H9 (cell line): ENCODE measurements at places on chromosomes 4 and X. TPM values are rescaled to one million over a fixed set of nuclear protein-coding genes. Genes with fewer than 3 reads are reported as not detected.

DNA sequence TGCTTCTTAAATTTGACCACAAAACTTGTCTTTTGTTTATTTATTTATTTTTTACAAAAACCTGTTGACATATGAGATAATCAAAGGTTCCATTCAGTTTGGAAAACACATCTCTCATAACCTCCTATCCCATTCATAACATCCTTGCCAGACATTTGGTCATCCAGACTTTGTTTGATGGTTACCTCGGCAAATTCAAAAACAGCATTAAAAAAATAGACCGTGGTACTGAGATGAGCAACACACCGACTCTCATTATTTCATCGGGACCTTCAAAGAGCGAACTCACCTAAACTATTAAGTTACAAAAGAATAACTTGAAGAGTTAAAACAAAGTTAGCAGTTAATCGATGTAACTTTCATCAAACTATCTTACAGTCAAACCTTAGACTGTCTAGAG lies 85.8 kb upstream of the RPS6KA3 start:
- no peaks in the 10 kb centered on the region for H3K4me1 ChIP-seq
- no peaks in the 10 kb centered on the region for H3K27me3 ChIP-seq
- H3K36me3 ChIP-seq = no peaks in the 10 kb centered on the region
- no peak overlapping the region for H3K27ac ChIP-seq
- no peak overlapping the region for H3K4me3 ChIP-seq

GRCh38 chr4:82890528-82890900 lies 439 bp downstream of the SEC31A start:
- H3K27me3 ChIP-seq = no peaks in the 10 kb centered on the region
- H3K27ac ChIP-seq = peak overlapping the region; percentile 41
- H3K36me3 ChIP-seq = peaks cover 15% of the 10 kb centered on the region
- DNase-seq = no peak
- H3K4me1 ChIP-seq = no peaks in the 10 kb centered on the region; the same call in 1 of the 2 replicates
- peak overlapping the region; percentile 95 for H3K4me3 ChIP-seq

DNA sequence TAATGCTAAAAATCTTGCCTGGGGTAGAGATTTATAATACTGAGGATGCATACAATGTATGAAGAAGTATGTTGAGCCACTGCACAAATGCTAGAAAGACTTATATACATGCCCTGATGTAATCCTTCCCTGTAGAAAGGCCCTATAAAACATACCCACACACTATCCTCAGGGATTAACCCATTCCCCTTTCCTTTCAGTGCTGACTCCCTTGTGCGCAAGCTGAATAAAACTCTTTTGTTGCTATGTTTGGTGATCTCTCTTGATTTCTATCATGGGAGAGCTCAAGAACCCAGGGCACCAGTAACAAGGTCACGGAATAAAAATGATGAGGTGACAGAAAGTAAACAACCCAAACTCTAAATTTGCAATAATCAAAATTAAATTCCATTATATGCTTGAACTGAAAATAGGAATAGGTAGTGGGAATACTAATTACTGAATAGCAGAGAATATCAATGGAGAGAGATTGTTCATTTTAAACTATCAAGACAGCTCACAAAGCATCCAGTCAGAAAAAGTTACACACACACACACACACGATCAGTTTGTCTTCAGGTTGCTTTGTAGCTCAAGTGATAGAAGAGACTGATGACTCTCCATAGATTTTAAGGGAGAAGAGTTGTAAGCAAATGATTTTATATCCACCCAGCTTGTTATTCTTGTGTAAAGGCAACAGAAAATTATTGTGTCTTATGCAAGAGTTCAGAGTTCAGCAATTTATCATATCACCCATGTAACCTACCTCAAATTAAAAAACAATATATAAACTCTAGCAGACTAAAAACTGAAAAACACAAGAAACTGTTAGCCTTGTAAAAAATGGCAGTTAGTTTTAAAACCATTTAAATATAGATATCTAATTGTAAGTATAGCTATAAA lies 14.8 kb downstream of the TIGD2 start:
- no peak overlapping the region for H3K27ac ChIP-seq
- H3K4me1 ChIP-seq = no peaks in the 10 kb centered on the region
- DNase-seq = no peak
- H3K4me3 ChIP-seq = no peak overlapping the region

DNA sequence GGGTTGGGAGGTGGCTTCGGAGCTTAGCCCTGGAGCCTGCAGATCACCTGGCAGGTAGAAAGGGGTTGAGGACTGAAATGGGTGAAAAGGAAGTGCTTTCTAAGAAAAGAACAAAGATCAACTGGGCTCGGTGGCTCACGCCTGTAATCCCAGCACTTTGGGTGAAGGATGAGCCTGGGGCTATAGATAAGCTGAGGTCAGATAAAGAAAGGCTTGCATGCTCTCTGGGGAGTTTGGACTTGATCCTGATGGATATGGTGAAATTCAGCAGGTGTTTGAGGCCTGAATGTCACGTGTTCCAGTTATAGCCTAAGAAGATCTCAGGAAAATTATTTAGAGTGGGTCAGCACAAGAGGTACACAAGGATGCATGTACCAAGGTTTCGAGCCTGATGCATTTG lies 40.8 kb downstream of the SLC34A2 start:
- H3K4me1 ChIP-seq = no peaks in the 10 kb centered on the region
- no peak overlapping the region for H3K27ac ChIP-seq
- peaks cover 4% of the 10 kb centered on the region for H3K36me3 ChIP-seq

DNA sequence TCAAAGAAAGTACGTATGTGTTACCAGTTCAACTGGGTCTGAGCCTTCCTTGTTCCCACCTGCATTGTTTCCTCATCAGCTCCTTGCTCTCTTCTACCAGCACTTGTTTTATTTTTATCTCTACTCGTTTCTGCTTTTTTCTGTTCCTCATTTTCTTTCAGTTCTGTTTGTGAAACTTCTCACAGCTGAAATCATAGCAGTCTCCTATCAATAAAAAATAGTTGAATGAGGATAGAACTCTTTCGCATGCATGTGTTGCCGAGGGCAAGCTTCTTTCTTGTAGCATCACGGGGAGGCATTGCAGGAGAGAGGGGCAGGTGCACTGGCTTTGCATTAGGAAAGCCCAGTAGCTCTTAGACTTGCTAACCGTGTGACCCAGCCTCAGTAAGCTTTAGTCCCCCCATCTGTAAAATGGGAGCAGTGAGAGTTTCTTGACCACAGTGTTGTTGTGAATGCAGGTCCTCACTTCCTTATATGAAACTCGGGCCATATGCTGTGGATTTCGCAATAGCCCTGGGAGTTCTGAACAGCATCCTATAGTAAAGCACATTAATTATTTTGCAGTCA lies 24.7 kb downstream of the OFD1 start:
- peaks cover 29% of the 10 kb centered on the region for H3K36me3 ChIP-seq
- H3K27me3 ChIP-seq = no peaks in the 10 kb centered on the region; the same call in 1 of the 2 replicates

- H3K4me1 ChIP-seq = no peaks in the 10 kb centered on the region
- H3K27me3 ChIP-seq = no peaks in the 10 kb centered on the region
- H3K27ac ChIP-seq = no peak overlapping the region
- DNase-seq = peak; percentile 6
- no peak overlapping the region for H3K4me3 ChIP-seq
- H3K36me3 ChIP-seq = no peaks in the 10 kb centered on the region
Measured at GRCh38 chr4:4884611-4885010, 25.1 kb downstream of the MSX1 start.

DNA sequence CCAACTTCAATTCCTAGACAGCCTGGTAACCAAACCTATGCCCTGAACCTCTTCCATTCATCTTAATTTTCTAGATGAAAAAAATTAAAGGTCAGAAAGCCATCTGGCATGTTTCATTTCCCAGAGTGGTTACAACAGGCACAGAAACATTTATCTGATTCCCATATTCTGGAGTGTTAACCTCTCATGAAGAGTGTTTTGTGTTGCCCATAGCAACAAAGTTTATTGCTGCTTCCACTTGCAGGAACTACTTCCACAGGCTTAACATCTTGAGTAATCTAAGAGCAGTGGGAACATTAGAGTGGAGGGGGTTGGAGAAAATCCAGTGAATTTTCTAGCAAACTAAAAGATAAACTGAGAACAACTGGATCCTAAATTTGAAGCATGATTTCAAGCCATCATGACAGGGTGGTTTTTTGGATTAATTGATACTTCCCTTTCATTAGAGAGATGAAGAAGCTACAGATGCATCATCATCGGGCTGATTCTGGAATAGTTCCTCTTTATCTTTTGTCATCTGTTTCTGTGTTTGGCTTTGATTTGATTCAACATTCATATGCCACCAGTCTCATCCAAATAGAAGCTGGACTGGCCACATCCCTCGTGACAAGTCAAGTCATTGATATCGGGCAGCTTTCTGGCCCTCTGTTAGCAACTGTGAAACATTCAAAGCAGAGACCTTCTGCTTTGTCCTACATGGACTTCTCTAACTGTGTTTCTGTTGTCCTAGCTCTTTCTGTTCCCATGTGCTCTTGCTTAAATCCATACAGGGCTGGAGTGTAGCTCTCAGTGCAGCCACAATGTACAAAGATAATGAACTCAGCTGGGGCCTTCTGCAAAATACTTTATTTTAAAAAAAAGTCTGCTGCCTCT lies 167.3 kb downstream of the MID1IP1 start:
- H3K36me3 ChIP-seq = peaks cover 7% of the 10 kb centered on the region
- H3K27me3 ChIP-seq = no peaks in the 10 kb centered on the region
- H3K27ac ChIP-seq = no peak overlapping the region
- DNase-seq = no peak
- H3K4me1 ChIP-seq = peaks cover 2% of the 10 kb centered on the region; the same call in 1 of the 2 replicates

- H3K4me3 ChIP-seq = no peak overlapping the region
- H3K27me3 ChIP-seq = no peaks in the 10 kb centered on the region
- no peak for DNase-seq
- H3K36me3 ChIP-seq = no peaks in the 10 kb centered on the region; the same call in 2 of the 3 replicates
Measured at GRCh38 chrX:28016823-28017222, 35.6 kb upstream of the DCAF8L1 start.

GRCh38 chr4:5635826-5636195 lies 72.5 kb downstream of the EVC2 start:
- peaks cover 20% of the 10 kb centered on the region for H3K36me3 ChIP-seq
- no peak for DNase-seq
- H3K4me3 ChIP-seq = no peak overlapping the region
- no peaks in the 10 kb centered on the region; the same call in 1 of the 2 replicates for H3K4me1 ChIP-seq
- no peak overlapping the region for H3K27ac ChIP-seq
- no peaks in the 10 kb centered on the region for H3K27me3 ChIP-seq

- no peaks in the 10 kb centered on the region; the same call in 1 of the 2 replicates for H3K4me1 ChIP-seq
- H3K27ac ChIP-seq = no peak within 1 kb of the TSS
- DNase-seq = peak; percentile 84
Measured at GRCh38 chr4:100189820-100190642, at the start of gene DDIT4L. DDIT4L (minus strand) TSS chr4:100190468; CDS start chr4:100189983, 485 bp downstream.

GRCh38 chrX:16451334-16451733 lies 198.6 kb upstream of the S100G start:
- peaks cover 15% of the 10 kb centered on the region for H3K36me3 ChIP-seq
- H3K4me1 ChIP-seq = peaks cover 3% of the 10 kb centered on the region
- no peak overlapping the region for H3K4me3 ChIP-seq
- no peak for DNase-seq
- H3K27me3 ChIP-seq = no peaks in the 10 kb centered on the region

DNA sequence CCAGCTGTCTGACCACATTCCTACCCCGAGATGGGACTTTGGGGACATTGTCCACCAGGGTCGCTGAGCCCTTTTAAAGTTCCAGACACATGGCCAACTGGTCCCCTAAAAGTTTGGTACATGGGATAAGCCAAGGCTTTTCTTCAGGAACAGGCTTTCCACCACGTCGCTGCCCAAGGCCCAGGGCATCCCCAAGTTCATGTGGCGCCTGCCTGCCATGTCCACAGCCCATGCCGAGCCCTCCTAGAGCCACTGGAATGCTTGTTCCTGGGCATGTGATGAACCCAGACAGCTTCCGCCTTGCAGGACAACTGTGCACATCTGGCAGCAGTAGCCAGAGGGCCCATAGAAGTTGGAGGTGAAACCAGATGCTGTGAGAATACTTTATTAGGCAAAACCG lies 41.3 kb downstream of the FRG1 start:
- H3K27me3 ChIP-seq = no peaks in the 10 kb centered on the region
- no peak overlapping the region for H3K4me3 ChIP-seq
- H3K27ac ChIP-seq = no peak overlapping the region
- no peak for DNase-seq

- no peak for DNase-seq
- H3K4me3 ChIP-seq = no peak overlapping the region
- no peaks in the 10 kb centered on the region for H3K36me3 ChIP-seq
- H3K27ac ChIP-seq = no peak overlapping the region
- H3K4me1 ChIP-seq = no peaks in the 10 kb centered on the region
Measured at GRCh38 chr4:105194328-105195231, 47.9 kb downstream of the TET2 start.

DNA sequence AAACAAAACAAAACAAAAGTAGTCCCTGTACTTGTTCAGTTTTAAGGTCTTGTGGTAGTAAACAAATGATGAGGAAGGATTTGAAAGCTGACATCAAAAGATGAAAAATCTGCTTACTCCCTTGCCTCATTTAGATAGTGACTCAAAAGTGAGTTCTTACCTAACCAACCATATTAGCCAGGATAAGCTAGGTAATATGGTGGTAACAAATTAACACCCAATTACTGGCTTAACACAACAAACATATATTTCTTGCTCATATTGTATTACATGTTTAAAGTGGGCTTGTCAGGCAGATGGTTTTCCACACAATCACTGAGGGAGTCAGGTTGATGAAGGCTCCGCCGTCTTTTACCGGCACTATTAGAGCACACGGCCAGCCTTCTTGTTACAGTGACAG lies 189.7 kb downstream of the PPARGC1A start:
- H3K27ac ChIP-seq = no peak overlapping the region
- H3K4me3 ChIP-seq = no peak overlapping the region
- no peaks in the 10 kb centered on the region for H3K36me3 ChIP-seq
- H3K4me1 ChIP-seq = no peaks in the 10 kb centered on the region; the same call in 1 of the 2 replicates
- H3K27me3 ChIP-seq = no peaks in the 10 kb centered on the region
- DNase-seq = no peak

GRCh38 chrX:138463476-138463875 lies 248.0 kb downstream of the FGF13 start:
- no peak for DNase-seq
- H3K36me3 ChIP-seq = peaks cover 4% of the 10 kb centered on the region; the same call in 1 of the 2 replicates
- H3K4me3 ChIP-seq = no peak overlapping the region
- no peaks in the 10 kb centered on the region for H3K4me1 ChIP-seq

- DNase-seq = no peak
- H3K4me1 ChIP-seq = no peaks in the 10 kb centered on the region
- no peak overlapping the region for H3K27ac ChIP-seq
- no peak overlapping the region for H3K4me3 ChIP-seq
- H3K36me3 ChIP-seq = peaks cover 3% of the 10 kb centered on the region; the same call in 1 of the 3 replicates
- H3K27me3 ChIP-seq = no peaks in the 10 kb centered on the region
Measured at GRCh38 chrX:20397587-20397986, 130.9 kb upstream of the RPS6KA3 start.

- H3K27ac ChIP-seq = no peak overlapping the region
- H3K27me3 ChIP-seq = no peaks in the 10 kb centered on the region
- no peak for DNase-seq
- H3K4me1 ChIP-seq = no peaks in the 10 kb centered on the region
Measured at GRCh38 chrX:71638409-71638808, 20.1 kb upstream of the CXCR3 start.

- H3K27ac ChIP-seq = no peak within 1 kb of the TSS
- H3K4me3 ChIP-seq = peak within 1 kb of the TSS; percentile 91
- no peaks in the 10 kb centered on the region for H3K36me3 ChIP-seq
- H3K4me1 ChIP-seq = 0 out of 2 replicates have a peak, but pooled peaks cover 3% of the 10 kb centered on the region
- H3K27me3 ChIP-seq = no peaks in the 10 kb centered on the region; the same call in 1 of the 2 replicates
Measured at GRCh38 chr4:102500696-102501446, at the start of gene NFKB1. NFKB1 (plus strand) TSS chr4:102501359; CDS start chr4:102525519, 24,160 bp downstream.

The MAGEA1 gene
- total RNA-seq = not detected in 2 replicates

The GABRA4 gene
- total RNA-seq = not detected in 2 replicates

The AASDH gene
- 11.6 and 12.9 TPM in 2 replicates for total RNA-seq

The GPR119 gene
- not detected in 2 replicates for total RNA-seq

The GRPR gene
- total RNA-seq = 27.3 and 28.8 TPM in 2 replicates

The MAGEA2B gene
- not detected in 2 replicates for total RNA-seq

The GPRASP1 gene
- total RNA-seq = 2.4 and 3.2 TPM in 2 replicates

The TRAM1L1 gene
- total RNA-seq = 0.79 TPM in 2 replicates

The WFS1 gene
- total RNA-seq = 17.5 and 18.9 TPM in 2 replicates

The CFP gene
- total RNA-seq = 2.3 and 2.8 TPM in 2 replicates

The PCSK1N gene
- 3.9 and 4.0 TPM in 2 replicates for total RNA-seq

The PLRG1 gene
- 107 and 113 TPM in 2 replicates for total RNA-seq

The CSN1S1 gene
- not detected in 2 replicates for total RNA-seq

The HS6ST2 gene
- 3.9 and 4.8 TPM in 2 replicates for total RNA-seq

The FABP2 gene
- total RNA-seq = not detected in 2 replicates
